Hair follicular keratinocyte (primary cell): ENCODE measurements at places on chromosomes 3 and 15. TPM values are rescaled to one million over a fixed set of nuclear protein-coding genes. Genes with fewer than 3 reads are reported as not detected.

TOMM70 gene
- 37.6 and 47.9 TPM in 2 replicates for total RNA-seq

PCSK6 gene
- 2.1 and 6.1 TPM in 2 replicates for total RNA-seq

SLC38A3 gene
- total RNA-seq = not detected in 2 replicates

LHFPL4 gene
- 0.08 TPM in 1 of 2 replicates, not detected in the other for total RNA-seq

DLL4 gene
- total RNA-seq = 0.08 TPM in 1 of 2 replicates, not detected in the other

ZNF619 gene
- total RNA-seq = 2.5 and 3.6 TPM in 2 replicates

SPSB4 gene
- total RNA-seq = 0.04 TPM in 1 of 2 replicates, not detected in the other

CTXN2 gene
- not detected in 2 replicates for total RNA-seq

PRR20G gene
- total RNA-seq = not detected in 2 replicates

GRK7 gene
- total RNA-seq = not detected in 2 replicates
